ENCODE measurements at places on chromosomes 13 and 19.
A peak's percentile ranks its signal among the peaks of the same experiment; 100 is the strongest.

DNA sequence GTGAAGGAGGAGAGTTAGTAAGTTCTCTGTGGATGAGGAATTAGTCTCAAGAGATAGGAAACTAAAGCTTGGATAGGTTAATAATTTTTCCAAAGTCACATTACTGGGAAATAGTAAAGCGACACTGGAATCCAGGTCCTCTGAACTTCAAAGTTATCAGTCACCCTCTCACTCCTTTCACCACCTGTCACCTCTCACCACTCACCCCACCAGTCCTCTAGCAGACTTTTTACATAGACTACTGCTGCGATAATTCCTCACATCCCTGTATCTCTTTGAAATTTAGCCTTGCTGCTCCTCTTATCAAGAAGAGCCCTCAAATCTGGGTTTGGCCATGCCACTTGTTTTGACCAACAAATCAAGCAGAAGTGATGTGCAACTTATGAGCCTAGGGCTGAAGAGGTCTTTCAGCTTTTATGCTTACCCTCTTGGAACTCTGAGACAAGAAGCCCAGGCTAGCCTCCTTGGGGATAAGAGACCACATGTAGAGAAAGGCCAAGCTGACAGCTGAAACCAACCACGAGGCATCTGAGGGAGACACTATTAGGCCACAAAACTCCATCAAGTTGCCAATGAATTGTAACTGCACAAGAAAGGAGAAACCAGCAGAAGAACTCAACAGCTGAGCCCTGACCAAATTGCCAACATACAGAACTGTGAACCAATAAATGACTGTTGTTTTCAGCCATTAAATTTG, 41.2 kb downstream of the STARD13 start:
- no peak for DNase-seq

DNA sequence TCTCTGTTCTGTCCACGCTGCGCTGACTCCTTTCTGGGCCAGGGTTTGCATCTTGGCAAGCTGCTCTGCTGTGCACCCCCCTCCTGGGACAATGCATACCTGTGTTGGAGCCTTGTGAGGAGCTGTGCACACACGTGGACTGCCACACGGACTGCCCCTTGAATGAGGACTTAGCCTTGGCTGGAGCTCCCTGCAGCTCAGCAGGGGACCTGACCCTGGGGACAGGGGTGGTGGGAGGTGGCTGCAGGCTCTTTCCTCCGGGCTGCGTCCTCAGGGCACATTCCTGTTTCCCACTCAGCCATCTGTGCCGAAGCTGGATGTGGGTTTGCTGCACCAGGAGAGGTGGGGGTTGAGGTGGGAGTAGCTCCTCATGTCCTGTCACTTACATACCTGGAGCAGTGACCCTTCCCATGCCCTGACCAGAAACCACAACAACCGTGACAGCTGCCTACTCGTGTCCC, 8.2 kb downstream of the RAB11B start:
- DNase-seq = no peak

GRCh38 chr13:77423296-77423695, 96.4 kb upstream of the MYCBP2 start:
- no peak for DNase-seq

DNA sequence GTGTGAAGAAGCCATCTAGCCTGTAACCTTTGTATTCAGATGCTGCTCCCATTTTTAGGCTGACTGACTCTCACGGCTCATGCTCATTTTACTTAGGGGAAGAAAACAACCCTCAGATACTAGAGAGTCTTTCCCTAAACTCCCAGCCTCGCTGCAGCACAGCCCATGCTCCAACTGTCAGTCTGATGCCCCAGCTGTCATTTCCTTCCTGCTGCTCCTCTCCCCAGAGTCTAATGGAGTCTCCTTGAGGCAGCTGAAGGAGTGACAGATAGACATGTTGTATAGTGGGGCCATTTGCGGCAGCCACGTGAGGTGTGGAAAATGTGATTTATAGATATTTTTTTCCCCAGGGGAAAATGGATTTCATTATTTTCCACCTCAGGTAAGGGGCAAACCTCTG, 59.2 kb upstream of the OLFM4 start:
- no peak for DNase-seq

GRCh38 chr13:37065890-37066526, 6.5 kb upstream of the SUPT20H start:
- no peak for DNase-seq

GRCh38 chr19:517721-518597, 10.7 kb downstream of the TPGS1 start:
- DNase-seq = no peak

GRCh38 chr19:5103061-5103701, 134.3 kb downstream of the KDM4B start:
- DNase-seq = no peak

DNA sequence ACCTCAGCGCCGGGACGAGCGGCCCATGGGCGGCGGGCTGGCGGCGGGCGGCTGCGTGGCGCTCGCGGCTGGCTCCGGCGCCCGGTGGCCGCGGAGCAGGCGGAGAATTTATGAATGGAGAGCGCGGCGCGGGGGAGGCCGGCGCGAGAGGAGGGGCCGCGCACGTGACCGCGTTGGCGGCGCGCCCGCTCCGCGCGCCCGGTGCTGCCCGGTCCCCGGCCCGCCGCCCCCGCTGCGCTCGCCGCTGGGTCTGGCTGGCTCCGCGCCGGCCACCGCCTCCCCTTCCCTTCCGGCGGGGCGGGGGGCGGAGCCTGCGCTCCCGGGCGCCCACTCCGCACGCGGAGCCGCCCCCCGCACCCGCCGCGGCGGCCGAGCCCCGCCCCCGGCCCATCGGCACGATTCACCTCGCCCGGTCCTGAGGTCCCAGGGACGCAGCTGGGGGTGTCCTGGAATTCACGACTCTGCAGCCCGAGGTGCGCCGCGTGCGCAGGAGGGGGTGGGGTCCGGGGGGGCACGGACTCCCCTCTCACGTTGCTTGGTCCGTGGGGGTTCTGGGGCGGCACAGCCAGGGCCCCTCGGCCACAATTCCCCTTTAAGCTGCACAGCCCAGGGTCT, at the start of gene CBARP:
TSS of gene CBARP (minus strand) at position 252 of the 615 bp plus-strand sequence. CDS start 1,905 bp downstream, outside the sequence.
- DNase-seq = no peak

- no peak for DNase-seq
These were observed 47.8 kb downstream of the COL4A2 start for GRCh38 chr13:110354715-110355473.

GRCh38 chr19:15378534-15379082, 979 bp downstream of the AKAP8 start:
- DNase-seq = peak; percentile 36

DNA sequence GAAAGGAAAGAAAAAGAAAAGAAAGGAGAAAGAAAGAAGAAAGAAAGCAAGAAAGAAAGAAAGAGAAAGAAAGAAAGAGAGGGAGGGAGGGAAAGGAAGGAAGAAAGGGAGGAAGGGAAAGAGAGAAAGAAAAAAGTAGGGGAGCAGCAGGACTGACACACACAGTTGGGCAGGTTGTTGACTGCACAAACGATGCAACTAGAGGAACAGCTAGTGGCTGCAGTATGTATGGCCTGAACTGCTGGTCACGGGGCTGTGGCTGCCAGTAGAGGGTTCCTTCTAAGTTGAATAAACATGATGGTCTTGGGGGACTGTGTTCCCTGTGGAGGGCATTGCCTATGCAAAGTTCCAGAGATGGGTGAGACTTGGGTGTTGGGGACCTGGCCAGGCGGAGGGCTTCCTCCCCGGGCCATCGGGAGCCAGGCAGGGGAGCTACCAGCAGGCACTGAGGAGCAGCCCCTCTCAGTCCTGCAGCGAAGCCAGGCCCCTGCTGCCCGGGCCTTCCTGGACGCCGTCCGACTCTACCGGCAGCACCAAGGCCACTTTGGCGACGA, 16.7 kb upstream of the COLGALT1 start:
- no peak for DNase-seq

GRCh38 chr19:47253467-47253881, 2.9 kb upstream of the CCDC9 start:
- DNase-seq = no peak

GRCh38 chr19:16442386-16443276, 29.1 kb downstream of the EPS15L1 start:
- no peak for DNase-seq

- DNase-seq = no peak
These were observed 1.6 kb downstream of the RPL18 start for GRCh38 chr19:48617146-48617937.

GRCh38 chr13:43391036-43391435, 367.6 kb downstream of the DNAJC15 start:
- no peak for DNase-seq

GRCh38 chr19:51342631-51343569, 961 bp upstream of the VSIG10L start:
- DNase-seq = no peak

- DNase-seq = no peak
These were observed 788 bp upstream of the RTBDN start for GRCh38 chr19:12834976-12835757.

GRCh38 chr13:21676611-21677021, 5.7 kb downstream of the FGF9 start:
- no peak for DNase-seq

DNA sequence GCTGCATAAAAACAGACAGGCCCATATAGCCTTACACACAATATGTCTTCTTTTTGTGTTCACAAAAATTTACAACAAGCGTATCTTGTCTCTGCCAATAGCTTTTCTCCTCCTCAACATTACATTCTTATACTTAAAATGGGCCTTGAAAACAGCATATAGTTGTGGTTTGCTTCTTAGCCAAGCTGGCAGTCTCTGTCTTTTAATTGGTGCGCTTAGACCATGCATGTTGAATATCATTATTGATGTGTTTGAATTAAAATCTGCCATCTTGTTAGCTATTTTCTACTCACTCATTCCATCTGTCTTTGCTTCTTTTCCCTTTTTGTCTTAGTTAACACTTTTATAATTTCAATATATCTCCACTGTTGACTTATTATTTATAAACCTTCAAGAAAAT, 76.4 kb downstream of the ING1 start:
- no peak for DNase-seq

GRCh38 chr19:29245215-29245614, 32.3 kb upstream of the UQCRFS1 start:
- DNase-seq = no peak

GRCh38 chr13:46756977-46757376, 40.0 kb downstream of the ESD start:
- DNase-seq = no peak

DNA sequence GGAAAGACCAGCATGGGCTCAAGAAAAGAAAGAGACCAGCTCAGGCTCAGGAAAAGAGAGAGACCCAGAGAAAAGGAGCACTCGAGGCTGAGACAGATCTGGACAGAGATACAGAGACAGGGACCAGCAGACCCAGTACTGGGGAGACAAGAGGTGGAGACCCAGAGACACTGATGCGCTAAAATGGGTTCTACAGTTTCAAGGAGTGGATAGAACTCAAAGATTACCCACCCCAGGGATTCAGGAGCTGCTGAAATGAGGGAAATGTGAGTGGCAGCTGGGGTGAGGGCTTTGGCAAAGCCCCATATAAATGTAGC, 609 bp upstream of the ZSCAN18 start:
- DNase-seq = no peak

- no peak for DNase-seq
These were observed 18.8 kb downstream of the RFX1 start for GRCh38 chr19:13987101-13987890.

DNA sequence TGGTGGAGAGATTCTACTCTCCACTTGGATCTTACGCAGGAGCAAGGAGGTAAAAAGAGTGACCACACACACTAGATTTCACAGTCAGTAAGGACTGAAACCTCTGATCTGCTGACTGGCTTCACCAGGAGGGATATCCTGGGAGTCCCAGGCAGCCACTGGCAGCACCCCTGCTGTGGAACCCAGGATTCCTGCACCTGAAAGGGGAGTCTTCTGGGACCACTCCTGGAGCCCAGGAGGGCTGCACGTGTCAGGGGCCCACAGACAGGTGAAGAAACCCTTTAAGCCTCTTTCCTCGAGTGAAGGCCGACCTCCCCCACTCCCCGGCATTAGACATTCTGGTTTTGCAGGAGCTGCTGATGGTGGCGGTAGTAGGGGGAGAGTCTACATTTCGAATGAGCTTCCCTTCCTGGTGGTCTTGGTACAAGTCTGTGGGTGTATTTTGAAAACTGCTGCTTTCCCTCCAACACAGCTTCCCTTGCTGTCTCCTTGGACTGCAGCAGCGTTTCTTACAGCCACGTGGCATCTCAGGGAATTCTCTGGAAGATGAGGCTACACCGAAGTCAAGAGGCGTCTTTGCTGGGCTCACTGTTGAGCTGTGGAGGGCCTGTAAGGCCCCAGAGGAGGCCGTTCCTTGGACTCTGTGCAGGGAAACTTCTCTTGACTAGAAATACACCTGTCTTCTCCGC, 62.6 kb downstream of the ALOX5AP start:
- DNase-seq = no peak

DNA sequence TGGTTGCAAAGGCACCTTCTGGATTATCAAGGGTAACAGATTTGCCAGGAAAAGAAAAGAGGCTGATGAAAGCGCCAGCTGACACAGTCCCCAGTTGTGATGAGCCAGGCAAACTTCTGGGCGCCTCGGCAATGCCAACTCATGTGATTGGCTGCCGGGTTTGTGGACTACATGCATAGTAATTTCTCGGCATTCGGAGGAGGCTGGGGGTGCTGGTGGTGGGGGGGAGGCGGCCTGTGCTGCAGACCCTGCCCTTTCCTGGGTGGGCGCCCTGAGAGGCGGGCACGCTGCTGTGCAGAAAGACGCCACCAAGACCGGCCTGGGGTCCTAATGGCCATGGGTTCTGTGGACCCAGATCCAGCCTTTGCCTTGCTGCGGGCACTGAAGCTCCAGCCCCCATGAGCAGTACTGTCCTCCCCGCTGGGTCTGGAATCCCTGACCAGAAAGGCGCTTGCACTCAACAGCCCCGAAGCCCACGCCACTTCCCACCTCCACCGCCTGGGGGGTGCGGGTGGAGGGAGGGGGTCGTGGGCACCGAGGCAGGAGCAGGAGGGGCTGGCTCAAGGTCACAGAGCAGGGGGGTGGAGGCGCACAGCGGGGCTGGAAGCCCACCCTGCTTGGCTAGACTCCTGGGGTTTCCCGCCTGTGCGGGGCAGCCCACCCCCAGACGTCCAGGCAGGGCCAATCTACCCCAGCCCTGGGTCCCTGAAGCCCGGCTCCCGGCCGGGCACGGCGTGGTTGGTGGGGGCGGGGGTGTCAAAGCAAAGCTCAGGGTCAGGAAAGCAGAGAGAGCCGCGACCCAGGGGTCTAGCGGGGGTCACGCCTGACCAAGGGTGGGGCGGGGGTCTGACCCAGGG, 1.0 kb downstream of the DIRAS1 start:
- no peak for DNase-seq

DNA sequence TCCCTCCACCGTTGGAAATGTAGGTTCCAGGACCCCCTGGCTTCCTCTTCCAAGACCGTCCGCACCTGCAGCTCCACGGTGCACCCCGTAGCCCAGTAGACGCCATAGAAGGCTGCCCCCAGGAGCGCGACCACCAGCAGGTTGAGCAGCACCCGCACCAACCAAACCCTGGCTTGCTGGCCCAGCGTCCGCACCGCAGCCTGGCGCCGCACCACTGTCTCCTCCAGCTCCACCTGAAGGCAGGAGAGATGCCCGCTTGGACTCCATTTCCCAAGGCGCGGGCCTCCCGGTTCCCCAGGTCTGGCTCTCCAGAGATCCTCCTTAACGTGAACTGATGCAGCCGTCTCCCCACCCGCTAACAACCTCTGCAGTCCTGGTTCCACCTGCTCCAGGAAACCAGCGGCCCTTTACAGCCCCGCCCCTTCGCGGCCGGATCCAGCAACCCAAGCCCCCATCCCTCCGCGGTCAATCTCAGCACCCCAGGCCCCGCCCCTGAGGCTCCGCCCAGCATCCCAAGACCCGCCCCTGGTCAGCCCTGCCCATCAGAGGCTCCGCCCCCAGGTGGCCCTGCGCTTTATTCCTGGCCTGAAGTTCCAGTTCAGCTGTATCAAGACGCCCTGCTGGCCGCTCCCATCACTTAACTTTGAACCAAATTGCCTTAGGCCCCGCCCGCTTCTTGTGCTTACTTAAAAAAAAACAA, 5.0 kb upstream of the LENG1 start:
- peak; percentile 61 for DNase-seq

- DNase-seq = no peak
These were observed 71.4 kb downstream of the LRCH1 start for GRCh38 chr13:46624353-46624752.

All from CD8-positive, alpha-beta memory T cell (primary cell).